Stimulated activated CD8-positive, alpha-beta memory T cell treated with anti-CD3 and anti-CD28 coated beads, Interleukin-4, amount 100 ng/mL, for 4 hours (primary cell): ENCODE measurements at places on chromosomes 16 and 17.

DNA sequence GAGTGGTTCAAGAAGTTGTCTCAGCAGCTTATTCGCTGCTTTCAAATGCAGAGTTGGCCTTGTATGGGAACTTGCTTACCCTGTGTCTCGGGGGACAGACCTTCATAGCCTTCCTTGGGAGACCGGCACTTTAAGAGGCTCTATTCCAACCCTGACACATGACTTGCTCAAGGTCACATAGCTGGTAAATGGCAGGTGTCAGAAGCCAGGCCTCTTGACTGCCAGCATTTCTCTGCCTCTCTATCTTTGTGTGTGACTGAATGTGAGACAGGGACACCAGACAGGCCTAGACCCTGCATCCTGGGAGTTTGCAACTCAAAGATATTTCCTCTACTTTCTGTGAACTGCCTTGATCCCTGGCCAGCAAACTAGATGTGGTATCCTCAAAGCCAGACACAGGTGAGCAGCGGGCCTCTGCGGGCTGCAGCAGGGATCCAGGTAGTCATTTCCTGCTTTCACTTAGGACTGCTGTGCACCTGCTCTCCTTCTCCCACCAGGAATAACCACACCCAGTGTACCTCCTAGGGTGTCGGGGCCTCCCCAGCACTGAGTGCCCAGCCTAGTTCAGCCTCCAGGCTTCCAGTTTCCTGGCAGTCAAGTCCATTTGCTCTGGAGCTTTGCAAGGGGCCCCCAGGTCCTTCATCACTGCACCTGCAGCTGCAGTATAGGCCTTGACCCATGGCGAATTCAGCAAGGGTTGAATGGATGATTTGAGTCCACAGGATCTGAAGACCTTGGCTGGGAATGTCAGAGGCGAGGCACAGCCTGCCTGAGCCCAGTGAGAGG, 116.6 kb upstream of the TNRC6C start:
- DNase-seq = no peak

DNA sequence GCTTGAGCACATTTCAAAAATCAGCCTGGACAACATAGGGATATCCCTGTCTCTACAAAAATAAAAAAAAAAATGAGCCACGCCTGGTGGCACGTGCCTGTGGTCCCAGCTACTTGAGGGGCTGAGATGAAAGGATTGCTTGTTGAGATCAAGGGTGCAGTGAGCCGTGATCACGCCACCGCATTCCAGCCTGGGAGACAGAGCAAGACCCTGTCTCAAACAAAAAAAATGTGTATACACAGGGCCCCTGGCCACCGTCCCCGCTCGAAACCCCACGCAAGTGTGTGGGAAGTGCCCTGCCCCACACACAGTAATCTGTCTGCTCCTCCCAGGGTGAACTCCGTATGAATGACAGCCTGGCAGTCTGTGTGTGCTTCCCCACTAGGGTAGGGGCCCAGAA, 93.0 kb upstream of the RPL38 start:
- DNase-seq = no peak

DNA sequence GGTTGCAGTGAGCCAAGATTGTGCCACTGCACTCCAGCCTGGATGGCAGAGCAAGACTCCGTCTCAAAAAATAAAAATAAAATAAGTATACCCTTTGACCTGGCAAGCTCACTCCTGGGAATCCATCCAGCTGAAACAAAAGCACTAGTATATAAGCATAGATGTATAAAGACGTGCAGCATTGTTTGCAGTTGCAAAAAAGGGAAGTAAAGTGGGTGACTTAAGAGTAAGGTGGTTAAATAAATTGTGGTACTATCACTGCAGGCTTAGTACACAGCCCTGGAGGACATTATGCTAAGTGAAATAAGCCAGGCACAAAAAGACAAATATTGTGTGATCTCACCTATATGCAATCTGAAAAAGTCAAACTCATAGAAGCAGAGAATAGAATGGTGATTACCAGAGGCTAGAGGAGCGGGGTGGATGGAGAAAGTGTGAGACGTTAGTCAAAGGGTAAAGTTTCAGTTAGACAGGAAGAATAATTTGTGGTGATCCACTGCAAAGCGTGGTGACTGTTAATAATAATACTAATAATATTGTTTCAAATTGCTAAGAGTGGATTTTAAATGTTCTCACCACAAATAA, 113.0 kb downstream of the MYO1D start:
- no peak for DNase-seq

DNA sequence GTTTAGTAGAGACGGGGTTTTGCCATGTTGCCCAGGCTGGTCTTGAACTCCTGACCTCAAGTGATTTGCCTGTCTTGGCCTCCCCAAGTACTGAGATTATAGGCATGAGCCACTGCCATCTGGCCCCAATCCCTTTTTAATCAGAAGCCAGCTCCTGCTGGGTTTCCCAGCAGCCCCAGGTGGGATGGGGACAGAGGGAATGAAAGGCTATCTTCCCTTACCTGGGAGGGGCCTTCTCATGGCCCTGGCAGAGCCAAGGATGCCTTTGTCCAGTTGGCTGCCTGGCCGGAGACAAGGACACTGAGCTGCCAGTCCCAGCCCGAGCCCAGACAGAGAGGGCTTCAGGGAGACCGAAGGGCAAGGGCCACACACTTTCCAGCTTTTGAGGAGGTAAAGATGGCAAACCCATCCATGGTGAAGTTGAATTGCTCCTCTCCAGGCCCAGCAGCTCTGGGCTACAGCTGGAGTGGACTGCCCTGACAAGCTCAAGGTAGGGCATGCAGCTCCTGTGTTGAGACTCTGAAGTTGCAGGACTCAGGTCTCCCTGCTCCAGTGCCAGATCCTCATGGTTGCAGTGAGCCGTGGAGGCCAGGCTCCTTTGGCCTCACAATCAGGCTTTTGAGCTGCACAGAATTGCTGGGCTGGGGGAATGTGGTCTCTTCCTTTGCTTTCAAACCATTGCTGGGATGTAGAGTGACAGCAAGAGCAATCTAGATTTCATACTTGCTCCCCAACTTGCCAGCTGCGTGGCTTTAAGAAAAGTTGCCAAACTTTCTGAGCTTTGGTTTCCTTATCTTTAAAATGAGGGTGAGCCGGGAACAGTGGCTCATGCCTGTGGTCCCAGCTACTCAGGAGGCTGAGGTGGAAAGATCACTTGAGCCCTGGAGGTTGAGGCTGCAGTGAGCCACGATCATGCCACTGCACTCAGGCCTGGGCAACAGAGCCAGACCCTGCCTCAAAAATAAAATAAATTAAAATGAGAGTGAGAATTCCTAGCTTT, 44.5 kb upstream of the IL34 start:
- DNase-seq = no peak

GRCh38 chr16:5019775-5020174, 14.0 kb downstream of the NAGPA start:
- DNase-seq = no peak

- no peak for DNase-seq
These were observed 135.1 kb downstream of the MRM1 start for GRCh38 chr17:36736201-36737156.

GRCh38 chr16:26569793-26570192, 496.9 kb upstream of the C16orf82 start:
- DNase-seq = no peak
